Iris pigment epithelial cell (primary cell): ENCODE measurements at places on chromosomes 5 and 9.
A peak's percentile ranks its signal among the peaks of the same experiment; 100 is the strongest.

GRCh38 chr5:141867651-141868050 lies 10.6 kb downstream of the PCDH1 start:
- DNase-seq, result no peak

DNA sequence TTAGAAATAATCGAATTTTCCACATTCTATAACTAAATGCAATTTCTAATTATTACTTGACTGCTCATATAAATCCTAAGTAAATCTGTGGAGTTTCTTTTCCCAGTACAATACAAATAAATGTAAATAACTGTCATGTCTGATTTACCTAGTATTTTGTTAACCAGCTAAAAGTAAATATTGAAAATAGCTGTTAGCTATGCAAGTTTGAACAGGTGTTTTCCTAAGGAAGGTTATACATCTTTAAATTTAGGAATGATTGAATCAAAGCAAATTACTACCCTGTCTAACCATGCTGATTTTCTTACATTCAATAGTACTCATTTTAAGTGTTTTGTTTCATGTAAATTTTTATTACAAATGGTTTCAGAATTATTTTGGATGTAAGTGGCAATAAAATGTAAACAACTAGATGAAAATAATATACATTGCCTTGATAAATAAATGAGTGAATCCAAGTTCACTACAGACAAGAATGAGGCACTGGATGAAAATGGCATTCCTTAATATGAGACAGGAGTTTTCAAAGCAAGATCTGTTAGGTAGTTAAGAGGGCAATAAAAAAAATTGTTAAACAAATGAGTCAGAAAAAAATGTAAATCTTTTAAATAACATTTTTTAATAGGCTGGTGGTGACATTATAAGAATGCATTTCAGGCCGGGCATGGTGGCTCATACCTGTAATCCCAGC lies 15.8 kb downstream of the MCIDAS start:
- no peak for DNase-seq

- no peak for DNase-seq
These were observed 558.9 kb upstream of the WWC1 start for GRCh38 chr5:167732499-167732898.

DNA sequence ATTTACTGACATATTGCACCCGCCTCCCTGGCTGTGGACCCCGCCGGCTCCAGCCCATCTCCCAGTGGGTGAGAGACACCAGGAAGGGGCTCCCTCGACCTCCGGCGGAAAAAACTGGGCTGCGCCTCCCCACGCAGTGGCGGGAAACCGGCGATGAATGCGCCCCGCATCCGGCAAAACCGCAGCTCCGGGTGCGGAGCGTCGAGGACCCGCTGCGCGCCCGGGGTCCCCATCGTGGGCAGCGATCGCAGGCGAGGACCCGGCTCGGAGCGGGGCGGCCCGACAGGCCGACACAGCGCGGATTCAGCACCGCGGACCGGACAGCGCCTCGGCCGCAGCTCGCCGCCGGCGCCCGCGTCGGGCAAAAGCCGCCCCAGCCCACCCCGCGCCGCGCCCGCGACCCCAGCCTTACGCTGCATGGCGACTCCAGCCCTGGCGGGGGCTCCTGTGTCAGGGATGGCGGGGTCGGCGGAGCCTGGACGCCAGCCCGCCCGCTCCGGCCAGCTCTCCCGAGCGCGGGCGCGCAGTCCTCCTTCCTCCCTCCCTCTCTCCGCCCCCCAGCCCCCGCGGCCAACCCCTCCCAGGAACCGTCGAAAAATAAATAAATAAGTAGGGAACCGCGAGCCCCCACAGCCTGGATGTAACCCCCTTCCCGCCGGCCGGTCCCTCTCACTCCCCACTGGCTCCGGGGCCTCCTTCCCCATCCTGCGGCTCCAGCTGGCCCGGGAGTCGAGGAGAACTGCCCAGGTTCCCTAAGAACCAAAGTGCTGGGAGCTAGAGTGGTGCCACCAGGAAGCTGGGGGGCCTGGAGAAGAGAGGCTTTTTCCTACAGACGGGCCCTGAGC lies 3.1 kb downstream of the LHX3 start:
- DNase-seq, result peak; percentile 21

DNA sequence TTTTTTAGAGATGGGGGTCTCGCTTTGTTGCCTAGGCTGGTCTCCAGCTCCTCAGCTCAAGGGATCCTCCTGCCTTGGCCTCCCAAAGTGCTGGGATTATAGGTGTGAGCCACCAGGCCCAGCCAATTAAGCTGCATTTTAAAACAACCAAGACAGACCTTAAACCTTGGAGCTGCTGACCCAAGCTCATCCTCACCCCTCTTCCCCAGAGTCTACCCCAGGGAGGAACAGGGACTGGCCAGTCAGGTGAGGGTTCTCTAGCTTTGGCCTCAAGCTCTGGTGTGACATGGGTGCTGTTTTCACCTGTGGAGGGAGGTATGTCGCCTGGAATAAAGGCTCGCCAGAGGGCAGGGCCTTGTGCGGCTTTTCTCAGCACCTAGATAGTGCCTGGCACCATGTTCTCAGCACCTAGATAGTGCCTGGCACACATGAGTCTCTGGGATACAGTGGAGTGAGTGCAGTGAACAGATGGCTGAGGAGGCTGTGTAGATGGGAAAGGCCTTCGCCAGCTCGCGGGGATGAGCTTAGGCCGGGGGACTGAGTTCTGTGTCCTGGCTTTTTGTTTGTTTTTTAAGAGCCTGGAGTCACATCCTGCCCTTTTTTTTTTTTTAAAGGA lies 7.4 kb downstream of the CDK9 start:
- DNase-seq, result no peak

GRCh38 chr5:149407323-149408251 lies 28.5 kb upstream of the IL17B start:
- DNase-seq, result no peak

- no peak for DNase-seq
These were observed 5.4 kb downstream of the RAD17 start for GRCh38 chr5:69374911-69375446.

- DNase-seq, result no peak
These were observed 42.8 kb downstream of the JADE2 start for GRCh38 chr5:134568337-134568700.

DNA sequence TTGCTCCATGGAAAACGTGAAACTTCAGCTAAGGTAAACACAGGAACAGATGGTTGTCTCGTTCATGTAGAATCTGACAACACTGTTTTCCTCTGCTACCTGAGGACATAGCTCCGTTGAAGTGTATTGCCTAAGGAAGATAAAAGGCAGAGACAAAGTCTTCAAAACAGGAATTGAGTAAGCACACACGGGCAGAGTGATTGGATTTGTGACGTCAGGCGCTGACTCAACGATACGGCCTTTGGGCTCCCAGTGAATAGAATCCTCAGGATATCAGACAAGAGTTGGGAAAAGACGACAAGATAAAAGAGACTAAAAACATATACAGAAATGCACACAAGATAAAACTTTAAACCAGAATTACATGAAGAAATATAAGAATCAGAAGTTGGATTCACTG lies 787.1 kb upstream of the CTNND2 start:
- no peak for DNase-seq

GRCh38 chr9:76730801-76731200 lies 33.4 kb upstream of the PCA3 start:
- DNase-seq, result peak; percentile 71

- peak; percentile 92 for DNase-seq
These were observed 89.6 kb upstream of the BASP1 start for GRCh38 chr5:17127743-17128231.

- peak; percentile 66 for DNase-seq
These were observed 27.7 kb downstream of the PPP3R2 start for GRCh38 chr9:101566904-101567724.

DNA sequence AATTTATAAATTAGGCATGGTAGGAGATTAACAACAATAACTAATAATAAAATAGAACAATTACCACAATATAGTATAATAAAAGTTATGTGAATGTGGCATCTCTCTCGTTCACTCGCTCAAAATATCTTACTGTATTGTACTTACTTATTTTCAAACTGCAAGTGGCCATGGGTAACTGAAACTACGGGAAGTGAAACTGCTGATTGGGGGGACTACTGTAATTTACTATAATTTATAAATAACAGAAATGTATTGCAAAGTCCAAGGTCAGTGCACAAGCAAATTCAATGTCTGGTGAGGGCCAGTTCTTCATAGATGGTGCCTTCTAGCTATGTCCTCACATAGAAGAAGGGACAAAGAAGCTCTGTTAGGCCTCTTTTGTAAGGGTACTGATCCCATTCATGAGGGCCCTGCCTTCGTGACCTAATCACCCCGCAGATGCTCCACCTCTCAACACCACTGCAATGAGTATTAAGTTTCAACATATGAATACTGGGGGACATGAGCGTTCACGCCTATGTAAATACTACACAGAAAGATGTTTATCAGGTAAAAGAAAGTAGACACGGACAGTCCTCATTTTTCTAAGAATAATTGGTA lies 39.0 kb downstream of the KCNIP1 start:
- DNase-seq, result no peak

DNA sequence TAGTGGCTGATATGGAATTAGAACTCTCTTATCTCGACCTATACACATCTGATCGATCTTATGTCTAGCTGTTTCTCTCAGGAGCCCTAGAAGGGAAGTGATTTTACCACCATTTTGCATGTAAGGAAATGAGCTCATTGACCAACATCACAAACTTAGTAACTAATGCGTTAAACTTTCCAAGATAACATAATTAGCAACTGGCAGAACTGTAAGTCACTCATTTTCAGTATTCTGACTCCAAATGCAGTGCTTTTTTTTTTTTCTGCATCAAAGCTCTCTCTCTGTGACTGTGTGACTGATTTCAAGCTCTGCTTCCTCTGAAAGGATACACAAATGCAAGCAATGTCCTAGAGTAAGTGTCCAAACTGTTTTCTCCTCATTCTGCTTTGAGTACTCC lies 68.1 kb upstream of the FBXL7 start:
- DNase-seq, result no peak

DNA sequence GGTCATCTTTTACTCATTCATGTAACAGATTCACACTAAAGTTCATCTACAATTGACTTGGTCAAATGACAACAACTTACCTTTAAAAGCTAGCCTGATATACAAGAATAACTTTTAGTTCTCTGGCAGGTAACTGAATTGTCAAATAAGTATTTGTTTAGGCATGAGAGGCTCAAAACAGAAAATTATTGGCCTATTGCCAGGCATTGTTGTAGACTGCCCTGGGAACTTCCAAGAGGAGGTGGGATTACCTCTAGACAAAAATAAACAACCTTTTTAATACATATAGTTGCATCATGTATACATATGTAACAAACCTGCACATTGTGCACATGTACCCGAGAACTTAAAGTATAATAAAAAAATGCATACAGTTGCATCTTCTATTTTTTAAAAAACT lies 18.2 kb upstream of the SLCO4C1 start:
- no peak for DNase-seq

- DNase-seq, result no peak
These were observed 39.7 kb downstream of the PAM start for GRCh38 chr5:102794677-102795331.

GRCh38 chr9:135584934-135585333 lies 23.4 kb downstream of the PAEP start:
- DNase-seq, result peak; percentile 7

DNA sequence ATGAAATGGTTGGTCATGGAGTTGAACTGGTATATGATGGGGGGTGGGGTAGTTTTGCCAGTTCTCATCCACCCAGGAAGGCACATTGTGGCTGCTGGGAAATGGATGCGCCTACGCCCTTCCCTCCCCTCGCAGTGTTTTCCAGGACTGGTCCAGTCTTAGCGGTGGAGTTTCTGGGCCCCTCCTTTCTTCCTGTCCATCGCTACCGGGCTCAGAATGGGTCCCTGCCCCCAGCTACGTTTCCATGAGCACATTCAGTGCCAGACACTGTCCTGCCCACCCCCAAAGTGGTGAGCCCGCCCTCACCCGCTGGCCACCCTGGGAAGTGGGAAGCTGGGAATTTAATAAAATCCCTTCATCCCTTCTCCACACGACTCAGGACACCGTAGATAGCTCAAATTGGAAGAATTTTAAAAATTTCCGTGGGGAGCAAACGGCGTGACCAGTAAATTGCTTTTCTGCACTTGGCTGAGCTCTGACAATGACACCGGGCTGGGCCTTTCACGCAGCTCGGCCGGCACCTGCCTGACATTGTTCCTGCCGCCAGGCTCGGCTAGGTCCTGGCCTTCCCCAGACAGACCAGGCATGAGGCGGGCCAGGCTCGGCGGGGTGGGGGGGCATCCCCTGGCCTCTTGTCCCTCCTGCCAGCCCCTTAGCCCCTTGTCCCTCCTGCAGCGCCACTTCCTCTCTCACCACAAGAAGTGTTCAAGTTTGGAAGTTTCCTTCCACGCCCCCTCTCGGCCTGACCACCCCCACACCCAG lies 3.6 kb downstream of the FGF18 start:
- DNase-seq, result no peak

- peak; percentile 26 for DNase-seq
These were observed 444.0 kb upstream of the ZNF608 start for GRCh38 chr5:125190232-125191087.

- DNase-seq, result no peak
These were observed 36.9 kb downstream of the G3BP1 start for GRCh38 chr5:151808451-151809169.

DNA sequence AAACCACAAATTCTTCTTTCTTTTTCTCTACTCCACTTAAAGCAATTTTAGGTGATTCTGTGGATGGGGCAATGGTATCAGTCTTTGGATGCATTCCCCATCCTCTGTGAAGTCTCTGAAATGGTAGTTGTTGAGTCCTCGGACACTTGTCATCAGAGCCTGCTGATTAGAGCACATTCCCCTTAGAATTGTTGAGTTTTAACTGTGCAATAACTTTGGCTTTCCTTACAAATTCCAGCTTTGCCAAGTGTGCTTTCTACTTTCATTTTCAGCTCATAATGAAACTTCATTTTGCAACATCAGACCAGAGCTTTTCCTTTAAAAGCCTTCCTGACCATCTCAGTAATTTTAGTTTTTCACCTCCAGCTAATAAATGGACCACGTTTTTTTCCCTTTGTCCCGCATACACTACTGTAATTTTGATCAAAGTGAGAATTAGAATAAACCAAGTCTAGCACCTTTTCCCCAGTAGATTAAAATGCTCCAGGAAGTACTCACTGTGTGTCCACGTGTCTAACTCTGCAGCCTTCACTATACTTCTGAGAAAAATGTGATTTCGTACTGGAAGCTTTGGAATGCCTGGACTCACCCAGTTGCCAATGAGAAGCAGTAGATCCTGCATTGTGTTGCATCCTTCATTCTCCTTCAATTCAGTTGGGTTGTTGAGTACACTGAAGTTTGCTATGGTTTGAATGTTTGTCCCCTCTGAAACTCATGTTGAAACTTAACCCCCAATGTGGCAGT lies 135.6 kb downstream of the NTRK2 start:
- DNase-seq, result no peak

DNA sequence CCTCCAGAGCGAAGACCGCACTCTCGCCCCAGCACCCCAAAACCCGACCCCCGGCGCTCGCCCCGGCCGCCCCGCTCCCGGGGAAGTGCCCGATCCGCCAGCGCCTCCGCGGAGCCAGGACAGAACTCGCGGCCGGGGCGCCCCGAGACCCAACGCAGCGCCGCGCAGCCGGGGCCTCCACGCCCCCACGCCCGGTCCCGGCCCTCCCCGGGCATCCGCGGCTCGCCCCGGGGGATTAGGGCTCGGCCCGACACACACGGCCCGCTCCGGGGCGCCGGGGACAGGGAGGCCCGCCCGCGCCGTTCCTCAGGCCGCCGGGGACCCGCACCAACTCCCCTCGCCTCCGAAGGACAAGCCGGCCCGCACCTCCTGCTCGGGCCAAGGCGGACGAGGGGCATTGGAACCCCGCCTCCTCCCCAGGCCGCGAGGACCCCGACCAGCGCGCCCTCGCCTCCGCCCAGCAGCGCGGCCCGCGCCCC lies 544 bp downstream of the FNBP1 start:
- DNase-seq, result no peak
